ENCODE measurements at places on chromosomes 2 and 18.

DNA sequence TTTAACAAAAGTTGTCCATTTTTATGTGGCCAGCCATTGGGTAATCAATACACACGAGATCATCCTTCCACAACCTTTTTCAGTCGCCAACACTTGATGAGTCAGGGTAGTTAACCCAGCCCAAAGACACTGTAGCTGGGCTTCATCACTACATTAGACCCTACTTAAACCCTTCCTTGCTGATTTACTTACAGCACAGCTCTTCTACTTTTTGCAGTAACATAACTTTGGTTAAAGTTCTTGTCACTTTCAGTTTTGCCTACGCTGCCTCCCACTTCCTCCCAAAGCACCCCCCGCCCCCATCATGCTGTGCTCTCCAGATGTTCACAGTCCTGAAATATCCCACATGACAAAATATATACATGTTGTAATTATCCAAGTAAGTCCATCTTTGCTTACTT, 103.6 kb downstream of the CDK15 start:
- no peak for DNase-seq

- DNase-seq: peak; percentile 40
Measured at GRCh38 chr2:68196120-68196716, 38.5 kb downstream of the PNO1 start.

- no peak for DNase-seq
Measured at GRCh38 chr2:74227646-74228045, 29.2 kb downstream of the MTHFD2 start.

DNA sequence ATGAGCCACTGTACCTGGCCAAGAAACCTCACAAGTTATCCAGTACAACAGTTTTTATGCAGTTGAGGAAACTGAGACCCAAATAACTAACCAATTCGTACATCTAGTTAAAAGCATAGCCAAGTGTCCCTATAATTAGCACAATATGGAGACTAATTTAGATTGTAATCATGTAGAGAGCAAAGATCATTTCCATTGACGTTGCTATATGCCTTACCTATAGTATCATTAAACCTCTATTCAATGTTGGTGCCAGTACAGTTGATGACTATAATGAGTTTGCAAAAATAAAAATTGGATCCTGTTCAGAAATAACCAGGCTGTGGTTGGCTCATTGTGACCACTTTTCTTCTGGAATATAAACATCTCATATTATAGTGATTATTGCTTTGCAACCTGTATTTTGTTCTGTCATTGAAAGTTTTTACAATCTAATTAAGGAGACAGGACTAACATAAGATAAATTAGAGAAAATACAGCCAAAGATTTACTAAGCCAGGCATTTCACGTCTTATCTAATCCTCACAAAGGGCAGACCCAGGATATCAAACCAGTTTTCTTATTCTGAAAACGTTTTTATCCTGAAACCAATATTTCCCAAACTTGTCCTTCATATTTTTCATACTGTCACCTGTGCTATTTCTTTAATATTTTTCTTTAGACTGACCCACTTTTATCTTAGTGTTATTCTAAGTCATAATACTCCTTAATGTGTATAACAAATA, 130.0 kb upstream of the STON1 start:
- no peak for DNase-seq

DNA sequence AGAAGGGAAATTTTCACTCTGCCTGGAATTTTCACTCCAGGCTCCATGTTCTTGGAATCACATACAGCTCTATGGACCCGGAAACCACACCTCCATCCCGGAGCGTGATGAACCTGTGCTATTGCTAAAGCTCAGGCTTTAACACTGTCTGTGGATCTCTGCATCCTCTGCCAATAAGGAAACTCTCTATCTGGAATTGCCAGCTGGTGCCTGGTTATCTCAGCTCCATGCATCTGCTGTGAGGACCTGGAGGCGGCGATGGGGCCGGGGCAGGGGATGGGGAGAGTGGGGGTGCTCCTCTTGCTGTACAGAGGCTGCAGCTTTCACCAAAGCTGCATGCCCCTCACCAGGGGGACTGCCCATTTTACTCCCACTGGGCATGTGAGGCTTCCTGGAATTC, 754.0 kb upstream of the SOX11 start:
- DNase-seq: no peak

GRCh38 chr2:191618046-191618780, 59.7 kb upstream of the NABP1 start:
- no peak for DNase-seq

DNA sequence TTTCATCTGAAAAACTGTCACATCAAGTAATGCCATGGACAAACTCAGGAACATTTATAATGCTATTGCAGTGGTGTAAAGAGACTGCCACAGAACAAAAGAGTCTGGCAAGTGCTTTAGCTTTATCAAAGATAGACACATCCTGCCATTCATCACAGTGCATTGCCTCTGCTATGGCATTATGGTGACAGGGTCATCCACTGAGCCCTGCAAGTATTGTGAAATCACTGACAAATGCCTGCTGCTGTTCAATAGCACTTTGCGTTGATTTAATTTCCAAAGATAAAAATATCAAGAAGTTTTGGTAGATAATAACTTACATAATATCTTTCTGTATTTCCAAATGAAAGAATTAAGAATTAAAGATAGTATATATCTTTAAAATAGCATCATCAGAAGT, 38.7 kb downstream of the NYAP2 start:
- DNase-seq: no peak

- DNase-seq: no peak
Measured at GRCh38 chr2:56587456-56587855, 403.7 kb downstream of the CCDC85A start.

DNA sequence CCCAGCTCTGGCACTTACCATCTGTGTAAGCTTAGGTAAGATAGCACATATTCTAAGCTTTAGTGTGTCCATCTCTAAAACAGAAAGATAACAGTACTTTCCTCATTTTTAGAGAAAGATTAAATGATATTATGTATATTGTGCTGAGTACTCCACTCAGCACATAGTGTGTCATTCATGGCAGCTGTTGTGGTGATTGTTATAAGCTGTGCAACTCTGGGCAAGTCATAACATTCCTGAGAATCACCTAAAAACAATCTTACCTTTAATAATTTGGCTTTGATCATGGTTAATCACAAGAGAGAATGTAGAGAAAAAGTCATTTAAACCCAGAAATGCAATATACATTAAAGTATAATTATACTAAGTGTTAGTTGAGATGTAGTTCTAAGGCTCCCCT, 391.5 kb downstream of the GALNT13 start:
- no peak for DNase-seq

DNA sequence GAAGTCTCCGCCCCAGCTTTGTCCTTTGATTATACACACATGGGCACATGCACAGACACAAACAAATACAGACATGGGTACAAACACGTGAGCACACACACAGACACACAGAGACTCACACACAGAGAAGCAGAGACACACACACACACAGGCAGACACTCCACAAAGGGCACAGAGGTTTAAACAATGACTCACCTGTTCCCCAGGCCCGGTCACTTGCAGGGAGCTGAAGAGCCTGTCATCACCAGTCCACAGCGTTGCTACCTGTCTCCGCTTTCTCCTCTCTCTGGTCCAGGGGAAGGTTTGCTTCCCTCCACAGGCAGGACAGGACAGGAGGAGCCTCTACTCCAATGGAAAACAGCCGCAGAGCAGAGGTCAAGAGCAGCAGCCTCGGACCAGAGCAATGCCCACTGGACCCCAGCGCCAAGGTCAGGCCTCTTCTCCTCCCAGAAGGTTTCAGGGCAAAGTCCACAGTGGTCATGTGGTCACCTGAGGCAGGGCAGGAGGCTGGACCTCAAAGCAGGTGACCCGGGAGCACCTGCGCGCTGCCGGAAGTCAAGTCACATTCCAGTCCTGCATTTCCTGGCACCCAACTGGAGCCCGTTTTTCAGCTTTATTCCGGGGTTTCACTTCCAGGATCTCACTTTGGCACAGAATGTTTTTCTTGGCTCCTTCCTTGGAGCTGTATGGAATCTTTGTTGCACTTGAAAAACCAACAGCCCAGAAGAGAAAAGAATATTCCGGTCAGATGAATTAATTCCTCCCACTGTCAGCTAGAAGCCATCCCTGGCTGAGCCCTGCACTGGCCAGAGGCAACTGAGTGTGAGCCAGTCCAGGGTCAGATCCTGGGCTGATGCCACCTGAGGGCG, at the start of gene RAB17:
TSS of gene RAB17 (minus strand) at position 463 of the 869 bp plus-strand sequence. CDS start 4,580 bp downstream, outside the sequence.
- no peak for DNase-seq

All from RKO (cell line).